ENCODE measurements at places on chromosomes 7 and 10.

GRCh38 chr7:149468208-149468607, 7.3 kb upstream of the ZNF777 start:
- no peak for DNase-seq

DNA sequence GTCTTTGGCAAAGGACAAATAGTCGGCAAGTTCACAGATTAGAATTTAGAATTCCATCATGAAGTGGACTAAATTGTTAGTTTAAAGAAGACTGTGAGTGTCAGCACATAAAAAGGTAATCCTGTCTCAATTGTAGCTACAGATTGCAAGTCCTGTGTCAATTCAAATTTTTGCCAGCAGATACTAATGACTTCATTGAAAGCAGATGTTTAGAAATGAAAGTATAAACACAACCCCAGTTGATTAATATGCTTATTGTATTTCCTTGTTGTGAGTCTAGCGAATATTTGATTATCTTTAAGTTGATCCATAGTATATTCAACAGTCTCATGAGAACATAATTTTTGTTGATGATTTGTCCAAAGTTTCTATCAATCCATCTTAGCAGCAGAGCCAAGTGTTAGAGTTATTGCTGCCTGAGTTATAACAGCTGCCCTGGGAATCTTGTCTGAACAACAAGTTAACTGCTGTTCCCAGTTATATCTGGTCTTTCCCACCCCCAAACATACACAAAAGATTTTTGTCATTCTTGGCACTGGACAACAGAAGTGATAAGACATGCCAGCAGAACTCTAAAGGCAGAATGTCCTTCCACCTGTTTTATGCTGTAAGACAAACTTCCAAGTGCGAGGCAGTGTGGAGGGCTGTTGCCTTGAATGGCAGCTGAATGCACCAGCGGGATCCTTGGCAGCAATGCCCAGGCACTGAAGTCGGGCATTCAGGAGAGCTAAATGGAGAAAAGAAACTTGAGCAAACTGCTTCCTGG, 21.3 kb upstream of the HERPUD2 start:
- no peak for DNase-seq

DNA sequence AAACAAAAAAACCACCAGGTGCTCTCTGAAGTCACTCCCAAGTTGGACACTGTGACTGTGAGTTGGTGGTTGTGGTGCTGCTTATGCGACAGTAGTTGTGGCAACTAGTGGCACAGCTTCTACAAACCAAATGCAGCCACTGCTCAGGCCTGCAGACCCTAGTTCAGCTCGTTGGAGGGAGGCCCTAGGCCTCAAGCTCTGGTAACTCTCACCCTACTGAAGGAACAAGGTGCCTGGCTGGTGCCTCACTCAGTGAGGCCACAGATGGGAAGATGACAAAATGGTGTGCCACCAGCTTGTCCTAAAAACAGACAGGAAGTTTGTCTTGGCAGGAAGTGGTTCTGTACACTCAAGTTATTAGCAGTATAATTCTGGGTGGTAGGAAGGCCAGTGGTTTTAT, 45.3 kb upstream of the RAPGEF5 start:
- DNase-seq: no peak

GRCh38 chr7:53094827-53095226, 59.4 kb downstream of the POM121L12 start:
- DNase-seq: no peak

DNA sequence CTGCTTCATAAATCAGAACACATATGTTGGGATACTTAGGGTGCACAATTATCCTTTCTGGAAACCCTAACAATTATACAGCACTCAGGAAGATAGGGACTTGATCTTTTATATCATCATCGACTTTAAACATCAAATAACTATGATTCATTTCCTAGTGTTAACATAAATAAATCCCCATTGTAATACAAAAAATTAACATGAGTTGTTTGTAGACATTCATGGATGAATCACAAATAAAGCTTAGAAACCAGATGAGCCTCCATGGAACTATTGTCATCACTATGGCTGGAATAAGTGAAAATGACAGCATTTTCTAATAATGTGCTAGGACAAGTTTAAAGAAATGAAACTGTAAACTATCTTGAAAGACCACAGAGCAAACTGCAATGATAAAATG, 821.7 kb downstream of the GATA3 start:
- no peak for DNase-seq

- DNase-seq: no peak
Measured at GRCh38 chr7:38584443-38585210, 46.5 kb downstream of the AMPH start.

GRCh38 chr10:128277267-128277840, 151.1 kb upstream of the MKI67 start:
- DNase-seq: no peak

- DNase-seq: no peak
Measured at GRCh38 chr10:64101606-64102263, 580.5 kb downstream of the REEP3 start.

DNA sequence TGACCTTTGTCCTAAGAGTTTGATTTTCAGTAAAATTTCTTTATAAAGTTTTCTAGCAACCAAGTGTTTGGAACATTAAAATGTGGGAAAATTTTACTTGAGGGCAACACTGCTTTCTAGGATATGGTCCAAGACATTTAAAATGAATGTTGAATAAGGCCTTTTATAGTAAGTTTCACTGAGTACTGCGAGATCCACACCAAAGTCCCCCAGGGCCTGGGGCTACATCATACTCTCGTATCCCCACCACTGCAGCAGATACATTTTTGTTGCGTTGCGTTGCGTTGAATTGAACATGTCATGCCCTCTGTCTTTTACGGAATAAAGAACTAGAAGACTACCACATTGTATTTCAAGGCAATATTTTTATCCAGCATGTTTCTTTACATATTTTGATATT, 44.5 kb downstream of the PRTFDC1 start:
- no peak for DNase-seq

GRCh38 chr10:92756201-92757065, 66.7 kb downstream of the HHEX start:
- no peak for DNase-seq

GRCh38 chr7:41028580-41028979, 674.3 kb downstream of the INHBA start:
- DNase-seq: no peak

DNA sequence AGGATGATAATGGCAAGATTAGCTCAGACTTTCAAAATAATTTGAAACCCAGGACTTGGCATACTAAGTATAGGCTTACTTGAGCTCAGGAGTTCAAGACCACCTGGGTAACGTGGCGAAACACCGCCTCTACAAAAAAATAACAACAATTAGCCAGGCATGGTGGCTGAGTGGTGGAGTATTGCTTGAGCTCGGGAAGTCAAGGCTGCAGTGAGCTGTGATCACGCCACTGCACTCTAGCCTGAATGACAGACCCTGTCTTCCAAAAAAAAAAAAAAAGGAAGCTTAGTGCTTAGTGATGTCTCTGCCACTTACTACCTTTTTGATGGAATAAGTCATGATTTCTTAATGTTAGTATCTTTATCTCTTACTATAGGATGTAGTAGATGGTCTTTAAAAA, 25.5 kb downstream of the RABGEF1 start:
- DNase-seq: no peak

DNA sequence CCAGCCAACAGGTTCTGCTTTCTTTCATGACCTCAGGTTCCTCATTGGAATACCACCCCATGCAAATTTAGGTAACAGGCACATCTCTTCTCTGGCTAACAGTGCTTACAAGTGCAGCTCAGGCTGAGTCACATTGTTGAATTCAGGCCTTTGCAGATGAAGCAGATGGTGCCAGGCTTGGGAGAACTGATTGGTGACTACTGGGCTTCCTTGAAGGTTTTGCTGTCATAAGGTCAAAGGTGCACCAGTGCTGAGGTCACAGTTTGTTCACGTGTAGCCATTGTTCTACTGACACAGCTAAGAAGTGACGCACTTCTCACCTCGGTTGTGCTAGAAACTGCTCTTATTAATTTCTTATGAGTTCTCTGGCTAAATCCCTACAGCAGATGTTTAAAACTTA, 128.6 kb upstream of the BMPER start:
- DNase-seq: no peak

- DNase-seq: no peak
Measured at GRCh38 chr7:142597547-142597946, 151.7 kb upstream of the PRSS1 start.

DNA sequence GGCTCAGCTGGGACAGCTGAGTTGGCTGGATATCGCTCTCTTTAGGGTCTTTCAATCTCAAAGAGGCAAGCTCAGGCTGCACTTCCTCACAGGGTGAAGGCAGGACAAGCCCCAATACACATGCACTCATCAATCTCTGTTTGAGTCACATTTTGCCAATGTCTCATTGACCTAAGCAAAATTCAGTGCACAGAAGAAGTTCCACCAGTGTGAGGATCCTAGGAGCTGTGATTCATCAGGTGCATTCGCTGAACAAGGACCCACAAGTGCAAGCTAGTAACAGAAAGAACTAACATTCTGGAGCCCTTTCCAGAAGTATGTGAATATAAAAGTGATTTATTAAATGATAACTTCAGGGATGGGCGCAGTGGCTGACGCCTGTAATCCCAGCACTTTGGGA, 477.2 kb downstream of the GPAM start:
- no peak for DNase-seq

GRCh38 chr10:102868911-102869257, 386 bp upstream of the AS3MT start:
- no peak for DNase-seq

- no peak for DNase-seq
Measured at GRCh38 chr10:119131512-119132240, 27.8 kb downstream of the DENND10 start.

- no peak for DNase-seq
Measured at GRCh38 chr10:33005322-33006301, 47.6 kb upstream of the ITGB1 start.

GRCh38 chr7:140058517-140058916, 4.2 kb downstream of the PARP12 start:
- DNase-seq: no peak

- DNase-seq: no peak
Measured at GRCh38 chr10:1745780-1746456, 8.6 kb upstream of the ADARB2 start.

DNA sequence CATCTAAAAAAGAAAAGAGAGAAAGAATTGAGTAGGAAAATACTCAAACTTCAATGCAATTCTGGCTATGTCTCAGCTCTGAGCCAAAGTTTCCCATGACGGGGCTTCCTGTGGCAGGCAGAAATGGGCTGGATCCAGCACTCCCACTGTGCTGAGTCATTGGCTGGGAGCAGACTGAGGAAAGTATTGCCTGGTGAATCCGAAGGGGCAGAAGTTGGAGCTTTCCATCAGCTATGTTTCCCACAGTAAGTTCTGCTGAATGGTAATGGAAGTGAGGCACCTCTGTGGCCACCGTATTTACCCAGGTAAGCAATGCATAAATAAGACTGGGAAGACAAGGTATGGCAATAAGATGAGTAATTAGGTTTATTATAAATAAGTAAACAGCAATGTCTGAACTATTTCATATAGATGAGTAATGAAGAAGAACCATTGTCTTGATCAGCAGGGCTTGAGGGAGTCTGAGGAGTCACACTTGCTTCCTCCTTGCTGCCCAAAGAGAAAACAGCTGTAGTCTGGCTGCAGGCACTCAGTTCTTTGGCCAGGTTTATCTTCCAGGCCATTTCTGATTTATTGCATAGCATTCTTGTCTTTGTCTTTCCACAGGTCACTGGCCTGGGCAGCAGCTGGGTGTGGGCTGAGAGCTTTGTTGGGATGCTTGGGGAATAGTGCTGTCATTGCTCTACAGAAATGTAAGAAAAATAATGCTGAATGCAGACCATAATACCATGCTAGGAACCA, 255.3 kb downstream of the DNAJB9 start:
- no peak for DNase-seq

DNA sequence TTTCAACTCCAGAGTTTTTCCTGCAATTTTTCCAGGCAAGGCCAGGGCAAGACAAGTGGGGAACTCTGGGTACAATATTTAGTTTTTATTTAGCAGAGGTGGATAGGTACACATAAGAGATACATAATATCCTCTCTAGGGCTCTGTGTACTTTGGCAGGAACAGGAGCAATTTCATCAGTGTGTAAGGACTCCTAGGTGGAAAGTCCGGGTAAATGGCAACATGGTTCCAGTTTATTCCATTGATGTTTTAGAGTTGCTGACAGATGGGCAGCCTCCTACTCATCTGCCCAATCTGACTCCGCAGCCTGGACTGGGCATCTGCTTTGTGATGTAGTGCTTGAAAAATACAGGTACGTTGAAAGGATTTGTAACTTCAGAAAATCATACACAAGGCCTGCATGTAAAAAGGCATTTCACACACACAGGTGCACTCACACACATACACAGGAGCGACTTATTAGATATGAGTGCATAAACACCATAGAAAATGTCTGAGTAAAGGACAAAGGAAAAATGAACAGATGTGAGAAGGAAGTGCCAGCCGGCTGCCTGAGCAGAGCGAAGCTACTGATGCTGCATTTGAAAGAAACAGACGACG, 5.7 kb downstream of the PON1 start:
- no peak for DNase-seq

- no peak for DNase-seq
Measured at GRCh38 chr10:72316748-72317435, 37.8 kb downstream of the DNAJB12 start.

DNA sequence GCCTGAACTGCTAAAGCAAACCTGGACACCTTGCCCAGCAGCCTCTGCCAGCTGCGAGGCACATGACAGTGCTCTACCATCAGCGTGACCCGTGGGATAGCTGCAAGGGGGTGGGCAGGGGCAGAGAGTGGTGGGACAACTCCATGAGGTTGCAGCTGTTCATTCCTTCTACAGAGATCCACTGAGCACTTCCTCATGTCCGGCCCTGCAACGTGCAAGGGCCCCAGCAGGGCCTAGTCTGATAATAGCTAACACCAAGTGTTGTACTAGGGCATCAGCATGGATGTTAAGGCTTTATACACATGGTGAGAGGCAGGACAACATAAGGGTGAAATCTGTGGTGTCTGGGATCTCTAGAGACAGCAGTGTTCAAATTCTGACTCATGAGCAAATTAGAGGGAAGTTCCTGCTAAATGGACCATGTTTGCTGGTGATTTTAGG, 14.3 kb downstream of the NOD1 start:
- no peak for DNase-seq

DNA sequence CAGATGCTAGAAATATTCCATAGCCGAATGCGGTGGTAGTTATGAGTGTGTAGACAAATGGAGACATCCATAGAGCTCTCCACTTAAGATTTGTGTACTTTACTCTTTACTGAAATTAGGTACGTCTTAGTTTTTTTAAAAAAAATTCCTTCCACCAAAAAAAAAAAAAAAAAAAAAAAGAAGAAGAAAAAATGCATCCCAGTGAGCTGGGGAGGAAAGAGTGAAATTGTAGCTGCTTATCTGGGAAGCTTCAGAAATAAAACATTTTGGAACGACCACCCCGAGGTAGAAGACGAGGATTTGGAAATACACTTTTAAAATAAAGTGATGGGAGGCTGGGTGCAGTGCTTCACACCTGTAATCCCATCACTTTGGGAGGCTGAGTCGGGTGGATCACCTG, 53.8 kb downstream of the RGS10 start:
- no peak for DNase-seq

All from stimulated activated CD8-positive, alpha-beta memory T cell treated with anti-CD3 and anti-CD28 coated beads, Interleukin-15, amount 100 ng/mL, for 4 hours (primary cell).